ENCODE measurements at places on chromosomes 1 and 21. TPM values are rescaled to one million over a fixed set of nuclear protein-coding genes. Genes with fewer than 3 reads are reported as not detected.

The GJA9 gene
- not detected for total RNA-seq

The RGS2 gene
- 21.8 TPM for total RNA-seq

- DNase-seq = no peak
Observed at GRCh38 chr1:40868051-40868723, 6.0 kb upstream of the CITED4 start.

- no peak for DNase-seq
Observed at GRCh38 chr21:18603980-18604379, 200.4 kb upstream of the TMPRSS15 start.

GRCh38 chr1:89608984-89609725 is 23.8 kb upstream of the LRRC8C start:
- DNase-seq = no peak

The PPFIA4 gene
- 0.87 TPM for total RNA-seq

- no peak for DNase-seq
Observed at GRCh38 chr1:61111084-61112004, 29.0 kb downstream of the NFIA start.

The C1QC gene
- not detected for total RNA-seq

DNA sequence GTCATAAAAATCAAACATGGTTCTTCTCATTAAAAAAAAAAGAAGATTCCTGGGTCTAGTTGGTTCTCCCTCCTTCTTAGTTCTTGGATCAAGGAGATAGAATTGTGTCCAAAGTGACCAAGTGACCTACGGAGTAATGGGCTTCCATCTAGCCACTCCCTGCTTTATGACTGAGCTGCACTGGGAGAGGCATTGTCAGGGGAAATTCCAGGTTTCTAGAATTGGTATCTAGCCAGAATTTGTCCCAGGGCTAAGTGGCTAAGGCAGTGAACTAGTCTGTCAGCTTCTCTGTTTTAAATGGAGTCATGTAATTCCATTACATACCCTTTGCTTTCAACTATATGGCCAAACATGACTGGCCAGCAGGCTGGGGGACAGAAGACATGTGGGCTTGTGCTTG is 40.1 kb upstream of the ERG start:
- DNase-seq = no peak

DNA sequence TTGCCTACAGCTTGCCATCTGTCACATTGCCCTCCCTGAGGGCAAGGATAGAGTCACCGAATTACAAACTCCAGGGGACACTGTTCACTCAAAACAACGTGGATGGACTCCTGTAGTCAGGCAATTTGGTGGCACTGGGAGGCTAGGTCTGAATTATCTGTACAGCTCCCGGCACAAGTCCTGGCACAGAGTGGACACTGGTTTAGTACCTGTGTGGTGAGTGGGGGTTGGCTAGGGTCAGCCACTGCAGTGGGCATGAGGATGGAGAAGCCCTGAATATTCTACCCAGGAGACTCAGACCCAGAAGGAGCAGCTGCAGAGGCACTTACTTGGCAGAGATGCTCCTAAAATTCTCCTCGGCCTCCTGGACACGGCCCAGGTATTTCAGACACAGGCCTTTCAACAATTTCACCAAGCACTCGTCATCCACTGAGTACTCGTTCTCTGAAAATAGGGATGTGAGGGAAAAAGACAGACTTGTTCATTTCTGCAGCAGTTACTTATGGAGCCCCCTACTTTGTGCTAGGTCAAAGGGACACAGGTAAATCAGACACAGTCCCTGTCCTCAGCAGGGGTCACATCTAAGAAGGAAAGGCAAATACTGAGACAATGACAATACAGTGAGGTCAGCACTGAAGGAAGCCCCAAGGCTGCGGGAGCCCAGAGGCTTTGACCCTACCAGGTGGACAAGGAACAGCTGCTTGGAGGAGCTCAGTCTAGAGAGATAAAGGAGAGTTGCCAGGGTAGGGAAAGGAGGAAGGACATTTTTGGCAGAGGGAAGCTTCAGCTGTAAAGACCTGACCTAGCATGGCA is 40.5 kb downstream of the TTC39A start:
- no peak for DNase-seq

DNA sequence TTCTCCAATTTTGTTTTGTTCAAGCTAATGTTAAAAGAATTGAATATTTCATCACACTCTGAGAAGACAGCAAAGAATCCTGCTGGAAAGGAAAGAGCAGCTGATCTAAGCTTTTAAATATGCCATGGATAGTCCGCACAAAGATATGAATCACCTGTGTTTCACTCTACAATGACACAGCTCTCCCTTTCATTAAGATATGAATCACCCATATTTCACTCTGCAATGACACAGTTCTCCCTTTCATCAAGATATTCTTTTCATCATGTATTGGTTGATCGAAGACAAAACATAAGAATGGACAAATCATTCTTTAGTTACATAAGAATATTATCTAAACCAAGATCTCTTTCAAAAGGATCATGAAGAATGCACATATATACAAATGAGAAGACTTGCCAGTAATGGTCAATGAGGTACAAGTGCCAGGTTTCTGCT is 367.3 kb downstream of the SMYD3 start:
- no peak for DNase-seq

The MRPS6 gene
- total RNA-seq = 78.8 TPM

GRCh38 chr1:237042526-237042891 is 525 bp downstream of the RYR2 start:
- DNase-seq = no peak

DNA sequence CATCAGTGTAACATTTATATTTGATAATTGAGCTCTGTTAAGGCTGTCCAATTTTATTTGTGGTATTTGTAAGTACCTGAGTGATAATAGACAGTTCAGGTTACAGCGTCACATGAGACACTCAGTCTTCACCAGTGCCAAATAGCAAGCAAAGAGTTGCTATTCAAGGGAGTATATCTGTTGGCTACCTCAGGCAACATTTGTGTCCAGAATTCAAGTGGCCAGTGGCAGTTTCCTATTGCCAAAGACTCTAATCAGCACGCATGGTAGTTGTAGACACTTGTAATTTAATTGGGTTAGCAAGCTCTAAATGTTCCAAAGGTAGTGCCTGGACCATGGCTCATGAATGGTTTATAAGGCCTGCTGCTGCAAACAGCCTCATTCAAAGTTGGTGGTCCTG is 1524.3 kb upstream of the B3GALT2 start:
- no peak for DNase-seq

DNA sequence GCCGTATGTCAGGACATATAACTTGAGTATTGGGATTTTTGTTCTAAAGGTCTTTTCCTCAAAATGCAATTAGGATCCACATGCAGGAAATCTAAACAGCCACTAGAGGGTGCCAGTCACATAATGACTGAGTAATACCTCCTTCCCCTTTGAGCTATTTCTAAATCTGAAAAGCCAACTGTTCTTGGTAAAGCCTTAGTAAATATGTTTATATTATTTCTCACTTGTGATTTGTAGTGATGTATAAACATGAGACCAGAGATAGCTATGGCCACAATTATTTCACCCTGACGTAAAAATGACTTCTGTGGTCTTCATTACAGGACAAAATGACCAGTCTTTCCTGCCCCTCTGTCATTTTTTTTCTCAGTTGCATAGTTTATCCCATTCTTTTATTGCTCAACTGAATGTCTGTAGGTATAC is 41.0 kb upstream of the DR1 start:
- DNase-seq = no peak

GRCh38 chr1:192160196-192160595 is 1.9 kb downstream of the RGS18 start:
- no peak for DNase-seq

GRCh38 chr1:25531082-25531461 is 12.3 kb upstream of the LDLRAP1 start:
- no peak for DNase-seq

The AADACL3 gene
- total RNA-seq = not detected

Data from progenitor cell of endocrine pancreas (in vitro differentiated cells).